ENCODE measurements at places on chromosomes 5 and 9. TPM values are rescaled to one million over a fixed set of nuclear protein-coding genes. Genes with fewer than 3 reads are reported as not detected.

HRH2 gene
- total RNA-seq, result 6.9 TPM

FAM78A gene
- 1.7 TPM for total RNA-seq

PCDHB10 gene
- total RNA-seq, result 13.1 TPM

CA9 gene
- 0.78 TPM for total RNA-seq

- no peak for DNase-seq
Measured at GRCh38 chr5:82045554-82046275, 73.9 kb downstream of the ATG10 start.

- no peak for DNase-seq
Measured at GRCh38 chr5:96177303-96177869, 215.7 kb upstream of the ELL2 start.

GRCh38 chr9:4572184-4572826 lies 82.0 kb downstream of the SLC1A1 start:
- DNase-seq, result no peak

DNA sequence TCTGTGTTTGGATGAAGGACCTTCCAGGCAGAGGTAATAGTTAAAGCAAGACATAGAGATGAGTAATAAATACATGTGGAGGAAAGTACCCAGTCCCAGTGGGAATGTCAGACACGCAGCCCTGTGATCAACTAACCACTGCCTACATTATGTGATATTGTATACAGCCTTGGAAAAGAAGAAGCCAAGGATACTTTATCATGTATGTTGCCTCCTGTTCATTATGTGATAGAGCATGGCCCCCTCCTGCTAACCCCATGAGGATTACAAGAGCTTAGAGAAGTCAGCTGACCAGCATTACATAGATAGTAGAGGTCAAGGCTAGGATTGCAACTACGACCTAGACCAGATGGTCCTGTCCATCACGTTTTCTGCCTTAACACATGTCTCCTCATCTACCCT lies 497.0 kb upstream of the TNC start:
- no peak for DNase-seq

KCNMB1 gene
- total RNA-seq, result 0.16 TPM

DNA sequence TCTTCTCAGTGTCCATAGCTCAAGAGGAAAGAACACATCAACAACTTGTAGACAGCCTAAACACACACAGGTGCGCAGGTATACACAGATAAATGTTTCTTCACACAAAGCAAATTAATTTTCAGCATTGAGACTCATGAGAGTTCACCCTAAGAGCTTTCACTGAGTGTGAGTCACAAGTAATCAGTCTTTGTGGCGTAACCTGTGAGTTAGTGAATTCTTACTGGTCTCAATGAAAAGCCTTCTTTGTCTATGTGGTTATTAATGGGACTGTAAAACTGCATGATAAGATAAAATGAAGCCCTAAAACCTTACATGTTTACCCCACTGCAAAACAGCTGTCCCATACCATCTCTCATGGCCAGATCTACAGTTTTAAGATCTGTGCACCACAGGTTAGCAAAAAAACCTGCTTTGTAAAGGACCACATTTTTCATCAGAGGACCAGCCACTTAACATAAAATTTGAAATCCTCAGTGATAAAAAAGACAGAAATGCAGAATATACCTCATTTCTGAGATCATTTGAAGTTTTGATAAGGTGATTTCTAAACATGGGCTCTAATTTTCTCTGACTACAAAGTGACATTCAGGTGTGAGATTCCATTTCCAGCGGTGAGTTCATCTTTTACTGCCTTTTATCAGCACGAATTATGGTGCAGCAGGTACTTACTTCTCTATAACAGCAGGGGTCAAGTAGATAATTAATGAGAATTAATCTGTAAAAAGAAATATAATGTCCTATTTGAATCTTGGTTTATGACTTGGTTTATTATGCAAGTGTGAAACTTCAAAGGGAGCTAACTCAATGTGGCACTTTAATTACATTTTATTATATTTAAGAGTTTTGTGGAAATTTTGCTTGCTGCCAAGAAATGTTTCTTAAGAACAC lies 335.7 kb upstream of the PIK3R1 start:
- DNase-seq, result no peak

GRCh38 chr5:172624996-172625964 lies 15.8 kb upstream of the NEURL1B start:
- DNase-seq, result no peak

GRCh38 chr5:120473332-120473731 lies 9.2 kb downstream of the PRR16 start:
- DNase-seq, result no peak

- no peak for DNase-seq
Measured at GRCh38 chr9:133050781-133051180, 11.0 kb upstream of the CEL start.

ARSI gene
- 0.31 TPM for total RNA-seq

DNA sequence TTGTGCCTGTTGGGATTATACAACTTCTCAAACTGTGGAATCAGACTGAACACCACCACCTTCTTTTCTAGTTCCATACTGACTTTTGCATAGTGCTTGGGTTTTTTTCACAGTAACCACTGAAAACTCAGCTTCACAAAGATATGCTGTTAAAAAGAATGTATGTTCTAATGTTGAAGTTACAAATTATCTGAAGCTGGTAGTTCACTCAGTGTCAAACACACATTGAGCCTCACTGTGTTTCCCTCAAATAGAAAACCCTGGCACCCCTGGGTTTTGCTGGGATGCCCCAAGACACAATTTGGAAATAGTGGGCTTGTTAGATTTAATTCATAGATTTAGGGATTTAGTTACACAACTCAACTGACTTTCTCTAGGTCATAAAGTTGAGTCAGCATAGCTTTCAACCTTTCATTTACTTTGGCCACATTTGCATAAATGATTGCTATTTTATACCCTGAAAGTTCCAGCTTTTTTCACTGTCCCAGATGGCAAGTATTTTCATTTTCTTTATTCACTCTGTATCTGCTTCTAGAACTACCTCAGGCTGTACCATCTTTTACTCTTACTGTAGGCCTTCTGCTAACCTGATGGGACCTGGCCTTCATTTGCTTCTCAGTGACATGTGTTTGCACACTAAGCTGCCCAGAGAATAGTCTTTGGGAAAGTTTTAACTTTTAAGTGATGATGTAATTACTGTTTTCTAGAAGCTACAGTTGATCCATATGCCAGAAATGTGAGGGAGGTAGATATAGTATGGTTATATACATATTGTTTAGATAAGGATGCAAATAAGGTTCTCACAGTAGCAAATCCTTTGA lies 115.1 kb downstream of the CDC42SE2 start:
- no peak for DNase-seq

GRCh38 chr5:82886911-82887310 lies 190.3 kb downstream of the TMEM167A start:
- no peak for DNase-seq
